ENCODE measurements at places on chromosomes 12 and 14.

DNA sequence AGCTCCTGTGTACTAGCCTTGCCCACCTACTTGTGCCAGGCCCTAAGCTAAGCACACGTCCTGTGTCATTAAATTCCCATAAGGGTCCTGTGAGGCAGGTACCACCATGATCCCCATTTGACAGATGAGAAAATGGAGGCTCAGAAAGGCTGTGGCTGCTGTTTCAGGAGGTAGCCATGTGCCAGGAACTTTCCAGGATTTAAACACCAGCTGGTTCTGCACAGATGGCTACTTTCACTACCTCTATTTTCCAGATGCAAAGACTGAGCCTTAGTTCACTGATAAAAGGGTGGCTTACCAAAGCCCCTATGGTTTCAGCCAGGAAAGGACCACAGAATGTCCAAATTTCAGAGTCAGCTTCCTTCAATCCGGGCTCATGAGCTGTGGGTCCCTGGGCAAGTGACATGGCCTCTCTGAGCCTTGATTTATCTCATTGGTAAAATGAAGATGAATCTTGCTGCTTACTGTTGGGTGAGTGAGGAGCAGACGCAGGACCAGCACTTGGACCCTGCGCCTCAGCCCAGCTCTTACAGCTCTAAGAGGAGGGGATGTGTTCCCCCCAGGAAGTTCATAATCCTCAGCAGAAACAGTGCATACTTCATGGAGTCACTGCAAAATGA is 23.5 kb downstream of the CMKLR1 start:
- no peak for DNase-seq

GRCh38 chr12:20205854-20206253 is 162.5 kb upstream of the PDE3A start:
- DNase-seq: no peak

GRCh38 chr12:112170376-112170775 is 45.0 kb downstream of the TRAFD1 start:
- no peak for DNase-seq

DNA sequence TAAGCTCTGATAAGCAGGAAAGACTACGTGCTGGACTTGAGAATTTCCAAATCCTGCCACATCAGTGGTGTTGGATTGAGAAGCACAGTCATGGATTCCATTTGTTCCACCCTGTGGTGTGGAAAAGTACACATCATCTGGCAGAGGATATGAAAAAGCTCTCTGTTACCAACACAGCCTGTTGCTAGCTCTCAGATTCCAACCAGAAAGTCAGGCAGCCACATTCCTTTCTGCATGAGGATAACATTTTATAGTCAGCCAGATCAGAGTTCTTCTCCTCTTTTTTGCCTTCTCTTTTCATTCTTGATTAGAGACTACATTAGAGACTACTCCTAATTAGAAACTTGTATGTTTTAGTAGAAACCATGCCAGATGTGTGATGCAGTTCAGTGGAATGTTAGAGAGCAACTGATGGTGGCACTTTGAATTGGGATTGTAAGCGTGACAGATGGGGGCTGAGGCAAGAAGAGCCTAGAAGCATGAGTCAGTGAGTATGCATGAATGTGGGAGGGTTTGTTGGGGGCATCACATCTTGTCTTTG is 61.2 kb upstream of the STXBP6 start:
- DNase-seq: no peak

DNA sequence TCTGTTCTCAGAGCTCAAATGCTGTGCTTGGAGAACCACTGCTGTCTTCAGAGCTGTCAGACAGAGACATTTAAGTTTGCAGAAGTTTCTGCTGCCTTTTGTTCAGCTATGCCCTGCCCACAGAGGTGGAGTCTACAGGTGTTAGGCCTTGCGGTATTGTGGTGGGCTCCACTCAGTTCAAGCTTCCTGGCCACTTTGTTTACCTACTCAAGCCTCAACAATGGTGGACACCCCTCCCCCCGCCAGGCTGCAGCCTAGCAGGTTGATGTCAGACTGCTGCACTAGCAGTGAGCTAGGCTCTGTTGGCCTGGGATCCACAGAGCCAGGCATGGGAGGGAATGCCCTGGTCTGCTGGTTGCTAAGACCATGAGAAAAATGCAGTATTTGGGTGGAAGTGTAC is 323.8 kb downstream of the BCAT1 start:
- no peak for DNase-seq

DNA sequence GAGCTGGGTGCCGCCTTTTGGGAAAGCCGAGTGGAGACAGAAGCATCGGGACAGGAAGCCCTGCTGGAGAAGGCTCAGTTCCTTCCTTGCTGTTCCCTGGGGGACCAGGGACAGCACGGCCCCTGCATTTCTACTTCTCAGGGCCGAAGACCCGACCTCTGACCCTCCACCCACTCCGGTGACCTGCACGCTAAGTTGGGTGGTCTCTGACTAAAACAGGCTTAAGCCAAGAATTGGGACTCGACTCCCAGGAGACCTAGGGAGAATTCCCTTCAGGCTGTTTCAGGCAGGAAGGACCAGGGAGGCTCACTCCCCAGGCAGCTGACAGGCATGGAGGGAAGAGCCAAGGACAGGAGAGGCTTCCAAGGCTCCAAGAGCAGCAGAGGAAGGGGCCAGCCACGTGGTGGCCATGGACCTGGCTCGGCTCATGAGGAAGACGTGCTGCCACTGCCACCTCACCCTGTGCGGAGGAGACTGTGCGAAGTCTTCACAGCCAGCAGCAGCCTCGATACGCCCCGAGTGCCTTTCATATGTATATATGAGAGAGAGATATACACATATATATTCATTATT is 43.9 kb downstream of the DCAF4 start:
- DNase-seq: no peak

DNA sequence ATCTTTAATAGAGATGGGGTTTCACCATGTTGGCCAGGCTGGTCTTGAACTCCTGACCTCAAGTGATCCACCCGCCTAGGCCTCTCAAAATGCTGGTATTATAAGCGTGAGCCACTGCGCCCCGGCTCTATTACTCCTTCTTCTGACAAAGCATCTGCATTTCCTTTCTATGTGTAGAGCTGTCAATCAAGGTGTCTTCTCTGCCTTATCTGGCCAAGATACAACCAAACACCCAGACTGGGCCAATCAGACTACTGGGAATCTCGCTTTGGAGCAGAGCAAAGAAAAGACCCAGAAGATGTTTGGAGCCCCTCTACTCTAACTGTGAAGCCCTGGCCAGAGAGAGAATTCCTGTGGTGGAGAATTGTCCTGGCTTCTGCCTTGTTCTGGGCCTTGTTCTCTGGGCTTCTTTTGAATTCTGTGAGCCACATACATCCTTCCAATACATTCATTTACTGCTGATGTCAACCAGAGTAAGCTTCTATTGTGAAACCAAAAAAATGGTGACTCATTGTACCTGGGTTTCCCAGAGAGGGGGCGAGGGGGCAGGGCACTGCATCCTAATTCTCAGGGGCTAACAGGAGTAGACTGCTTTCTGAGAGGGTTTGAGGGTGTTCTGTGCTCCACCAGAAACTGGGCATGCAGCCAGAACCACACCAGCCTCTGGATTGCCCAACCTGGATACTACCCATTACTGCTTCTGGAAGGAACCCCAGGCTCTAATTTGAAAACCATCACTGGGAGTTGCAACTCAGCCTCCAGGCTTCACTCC is 18.8 kb upstream of the FLVCR2 start:
- no peak for DNase-seq

DNA sequence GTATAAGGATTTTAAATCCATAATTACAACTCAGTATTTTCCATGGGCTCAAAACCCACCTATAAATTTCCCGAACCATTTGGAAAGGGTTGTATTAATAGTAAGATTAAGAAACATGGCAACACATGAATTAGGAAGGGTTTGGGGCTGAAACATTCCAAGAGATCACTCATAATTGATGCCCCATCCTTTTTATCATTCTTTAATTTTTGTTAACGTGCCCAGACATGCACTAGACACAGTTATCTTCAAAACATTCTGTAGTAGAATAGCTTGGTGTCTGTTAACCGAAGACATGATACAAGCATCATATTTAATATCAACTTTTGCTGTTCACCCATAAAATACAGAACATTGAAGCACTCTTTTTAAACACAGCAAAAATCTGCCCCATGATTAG is 106.8 kb upstream of the FRMD6 start:
- DNase-seq: no peak

DNA sequence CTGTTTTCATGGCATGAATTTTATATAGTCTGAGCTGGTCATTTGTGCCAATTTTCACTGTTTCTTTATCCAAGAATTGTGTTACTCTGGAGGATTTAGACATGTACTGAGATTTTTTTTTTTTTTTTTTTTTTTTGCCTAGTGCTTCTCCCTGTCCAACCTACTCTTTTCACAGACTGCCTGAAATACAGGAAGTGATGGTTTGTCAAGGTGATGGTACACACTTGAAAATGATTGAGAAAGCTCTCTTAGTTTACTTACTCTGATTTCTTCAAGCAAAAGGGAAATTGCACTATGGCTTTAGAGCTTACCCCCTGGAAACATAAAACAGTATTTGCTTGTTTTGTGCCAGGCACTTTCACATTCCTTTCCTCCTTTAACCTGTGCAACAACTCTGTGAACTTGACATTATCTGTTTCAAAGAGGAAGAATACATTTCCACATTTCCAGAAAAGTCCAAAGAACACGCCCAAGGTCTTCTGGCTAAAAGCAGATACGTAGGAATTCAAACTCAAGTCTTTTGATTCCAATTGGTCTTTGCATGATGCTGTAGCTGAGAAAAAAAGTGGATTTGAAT is 181.1 kb downstream of the SLC15A5 start:
- DNase-seq: no peak

GRCh38 chr14:83463500-83464098 is 1929.9 kb upstream of the SEL1L start:
- no peak for DNase-seq

DNA sequence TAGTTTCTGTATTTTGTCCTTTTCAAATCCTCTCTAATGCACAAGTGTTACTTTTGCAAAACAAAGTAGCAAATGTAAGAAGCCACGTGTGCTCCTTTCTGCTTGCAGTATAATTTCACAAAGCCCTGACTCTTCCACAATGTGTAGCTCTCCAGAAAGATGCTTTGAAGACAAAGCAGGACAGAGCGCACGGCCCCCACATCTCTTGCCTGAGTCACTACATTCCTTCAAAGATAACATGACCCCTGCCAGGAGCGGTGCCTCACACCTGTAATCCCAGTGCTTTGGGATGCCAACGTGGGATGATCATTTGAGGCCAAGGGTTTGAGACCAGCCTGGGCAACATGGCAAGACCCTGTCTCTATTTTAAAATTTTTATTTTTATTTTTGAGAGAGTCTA is 40.5 kb downstream of the JAG2 start:
- no peak for DNase-seq

GRCh38 chr12:124648710-124649384 is 81.4 kb upstream of the NCOR2 start:
- DNase-seq: no peak

DNA sequence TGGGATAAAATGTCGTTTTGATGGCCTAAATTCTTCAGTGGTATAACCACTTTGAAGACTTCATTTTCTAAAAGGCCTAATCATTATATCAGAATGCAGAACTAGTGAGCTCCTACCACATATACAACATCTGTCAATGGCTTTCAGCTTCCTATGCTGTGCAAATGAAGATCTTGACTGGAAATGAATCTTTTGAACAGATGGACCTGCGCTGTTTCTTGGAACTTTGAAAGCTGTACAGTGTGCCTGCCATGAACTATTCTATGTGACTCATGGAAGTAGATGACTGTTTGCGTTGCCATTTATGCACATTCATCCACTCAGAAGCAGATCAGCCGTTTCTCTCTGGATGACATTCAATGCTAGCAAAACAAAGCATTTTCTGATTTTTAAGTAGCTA is 542.2 kb upstream of the USP15 start:
- no peak for DNase-seq

DNA sequence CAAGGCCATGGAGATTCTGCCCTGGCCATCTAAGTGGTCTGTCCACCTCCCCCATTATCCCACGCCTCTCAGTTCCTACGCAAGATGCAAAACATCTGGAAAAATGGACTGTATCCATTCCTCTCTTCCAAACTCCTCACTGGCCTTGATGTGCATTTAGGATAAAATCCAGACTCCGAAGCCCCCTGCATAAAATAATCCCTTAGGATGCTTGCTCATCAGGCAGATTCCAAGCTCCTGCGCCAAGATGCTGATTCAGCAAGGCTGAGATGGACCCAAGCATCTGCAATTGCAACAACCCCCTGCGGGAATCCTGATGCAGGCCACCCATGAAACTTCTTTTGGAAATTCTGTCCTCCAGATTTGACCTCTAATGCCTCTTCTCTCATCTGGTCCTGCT is 81.6 kb downstream of the SPRING1 start:
- no peak for DNase-seq

DNA sequence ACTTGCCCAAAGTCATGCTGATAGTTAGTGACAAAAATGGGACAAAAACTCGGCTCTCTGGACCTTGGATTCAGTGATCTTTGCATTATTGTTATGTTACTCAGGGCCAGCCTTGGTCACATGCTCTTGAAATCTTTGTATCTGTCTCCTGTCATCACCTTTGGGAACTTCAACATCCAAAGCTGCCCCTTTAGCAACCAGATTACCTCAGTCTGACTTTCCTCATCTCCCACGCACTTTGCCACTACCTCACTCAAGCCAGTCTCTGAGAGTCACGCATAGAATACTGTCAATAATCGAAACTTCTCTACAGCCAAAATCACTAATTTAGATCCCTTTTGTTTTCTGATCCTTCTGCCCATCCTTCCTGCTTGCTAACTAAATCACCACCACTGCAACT is 90.8 kb upstream of the DAAM1 start:
- DNase-seq: no peak

DNA sequence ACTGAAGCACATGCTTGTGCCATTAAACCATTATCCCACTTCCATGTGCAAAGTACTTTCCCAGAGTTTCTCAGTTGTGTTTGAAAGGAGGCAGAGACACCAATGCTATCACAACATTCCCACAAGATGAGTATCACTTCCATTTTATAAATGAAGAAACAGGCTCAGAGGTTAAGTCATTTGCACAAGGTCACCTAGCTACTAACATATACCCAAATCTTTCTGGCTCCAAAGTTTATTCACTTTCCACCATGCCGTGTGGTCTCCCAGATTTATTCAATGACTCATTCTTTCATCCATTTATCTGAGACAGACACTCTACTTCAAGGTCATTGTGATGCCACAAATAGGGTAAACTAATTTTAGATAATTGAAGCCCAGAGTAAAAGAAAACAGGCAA is 9.4 kb downstream of the ART4 start:
- DNase-seq: no peak

DNA sequence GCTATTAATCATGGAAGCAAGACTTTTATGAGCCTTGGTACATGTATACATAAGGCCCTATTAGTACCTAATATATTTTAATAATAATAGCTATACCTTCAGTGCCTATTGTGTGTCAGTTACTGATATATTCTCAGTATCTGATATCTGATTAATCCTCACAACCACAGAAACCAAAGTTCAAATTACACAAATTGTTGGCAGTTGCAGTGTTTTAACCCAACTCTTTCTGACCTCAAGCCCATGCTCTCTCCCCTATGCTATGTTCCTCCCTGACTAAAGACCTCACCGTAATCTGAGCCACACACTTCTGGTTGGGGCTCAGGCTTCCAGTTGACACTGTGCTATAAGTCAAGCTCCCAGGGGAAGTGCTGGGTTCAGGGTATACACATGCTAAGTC is 214.4 kb downstream of the SPTSSA start:
- DNase-seq: no peak

Data from Panc1 (cell line).